ENCODE measurements at places on chromosomes 6 and 20.

DNA sequence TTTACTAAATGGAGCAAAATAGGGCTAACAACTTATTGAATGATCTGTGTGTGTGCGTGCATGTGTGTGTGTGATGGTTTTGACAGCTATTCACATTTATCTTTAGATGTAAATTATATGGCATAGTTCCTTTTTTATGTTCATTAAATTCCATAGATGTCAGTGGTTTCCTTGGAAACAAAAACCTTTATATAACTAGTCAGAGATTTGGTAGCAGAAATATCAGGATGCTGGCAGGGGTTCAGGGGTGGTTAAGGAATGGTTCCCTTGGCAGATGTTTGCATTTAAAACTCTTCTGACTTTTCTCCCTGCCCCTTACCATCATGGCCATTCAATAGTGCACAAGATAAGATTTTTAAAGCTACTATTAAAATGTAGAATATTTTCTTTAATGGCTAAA, 256.6 kb downstream of the PLCB1 start:
- DNase-seq, result no peak

DNA sequence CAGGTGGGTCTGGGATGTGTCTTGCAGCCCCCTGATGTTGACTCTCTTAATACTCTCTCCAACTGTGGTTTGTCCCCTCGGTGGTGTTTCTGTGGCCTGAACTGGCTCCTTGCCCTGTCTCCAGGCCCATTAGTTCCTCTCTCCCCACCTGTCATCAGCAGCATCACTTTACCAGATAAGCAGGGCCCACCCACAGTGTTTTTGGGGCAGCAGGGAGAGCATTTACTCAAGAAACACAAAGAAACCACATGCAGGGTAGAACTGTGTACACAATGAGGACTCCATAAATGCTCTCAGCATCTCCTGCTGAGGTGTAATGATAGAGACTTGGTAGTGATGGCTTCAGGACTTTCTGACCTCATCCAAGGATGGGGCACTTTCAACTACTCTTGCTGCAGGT, 20.2 kb upstream of the MRPS18A start:
- DNase-seq, result no peak

GRCh38 chr6:100627911-100628758, 163.4 kb upstream of the SIM1 start:
- DNase-seq, result no peak

DNA sequence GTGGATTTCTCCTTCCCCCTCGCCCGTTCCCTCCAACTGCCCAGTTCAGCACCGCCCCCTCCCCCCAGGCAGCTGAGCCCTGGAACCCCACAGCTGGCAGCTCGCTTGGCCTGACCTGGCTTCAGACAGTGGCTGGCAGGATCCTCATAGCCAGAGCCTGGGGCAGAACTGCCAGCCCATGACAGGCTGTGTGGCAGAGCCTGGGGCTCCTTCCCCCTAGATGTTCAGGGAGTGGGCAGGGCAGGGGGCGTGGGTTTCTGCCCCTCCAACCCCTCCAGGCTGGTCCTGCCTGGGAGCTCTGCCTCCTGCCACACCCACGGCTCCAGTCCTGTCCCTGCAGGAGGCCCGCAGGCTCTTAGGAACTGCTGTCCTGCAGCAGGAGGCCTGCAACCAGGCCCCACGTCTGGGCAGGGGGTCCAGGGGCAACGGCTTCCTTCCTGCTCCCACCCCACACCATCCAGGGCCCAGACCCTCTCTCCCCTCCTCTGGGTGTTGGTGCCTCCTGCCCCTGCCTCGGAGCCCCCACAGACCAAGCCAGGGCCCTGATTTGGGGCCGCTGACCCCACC, 9.6 kb upstream of the KCNQ2 start:
- DNase-seq, result no peak

- no peak for DNase-seq
Observed at GRCh38 chr6:103672169-103672568, 1187.5 kb downstream of the HACE1 start.

All from thyroid gland (tissue), 4 donors.